Fibroblast of villous mesenchyme (primary cell): ENCODE measurements at places on chromosomes 4 and X.

- DNase-seq = peak; percentile 46
Observed at GRCh38 chr4:39205000-39205399, 22.7 kb downstream of the WDR19 start.

DNA sequence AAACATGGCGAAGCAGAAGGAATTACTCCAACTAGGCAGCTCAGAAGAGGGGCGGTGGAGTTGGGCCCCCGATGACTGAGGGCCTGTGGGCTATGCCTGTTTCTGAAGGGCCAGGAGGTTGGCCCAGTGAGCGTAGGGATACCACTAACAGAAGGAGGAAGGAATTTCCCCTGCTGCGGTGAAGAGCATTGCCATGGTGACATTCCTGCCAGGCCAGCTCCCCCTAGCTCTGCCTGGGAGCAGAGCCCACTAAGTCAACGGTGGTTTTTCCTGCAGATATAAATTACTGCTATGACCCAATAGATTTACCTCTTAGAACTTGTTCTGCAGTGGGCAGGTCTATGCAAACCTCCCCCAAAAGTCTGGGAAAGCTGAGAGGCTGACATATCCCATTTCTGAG, 28.9 kb upstream of the HMX1 start:
- no peak for DNase-seq

GRCh38 chrX:47169726-47170515, 23.7 kb upstream of the UBA1 start:
- DNase-seq = peak; percentile 58

- no peak for DNase-seq
Observed at GRCh38 chr4:147944670-147945260, 212.9 kb downstream of the ARHGAP10 start.

DNA sequence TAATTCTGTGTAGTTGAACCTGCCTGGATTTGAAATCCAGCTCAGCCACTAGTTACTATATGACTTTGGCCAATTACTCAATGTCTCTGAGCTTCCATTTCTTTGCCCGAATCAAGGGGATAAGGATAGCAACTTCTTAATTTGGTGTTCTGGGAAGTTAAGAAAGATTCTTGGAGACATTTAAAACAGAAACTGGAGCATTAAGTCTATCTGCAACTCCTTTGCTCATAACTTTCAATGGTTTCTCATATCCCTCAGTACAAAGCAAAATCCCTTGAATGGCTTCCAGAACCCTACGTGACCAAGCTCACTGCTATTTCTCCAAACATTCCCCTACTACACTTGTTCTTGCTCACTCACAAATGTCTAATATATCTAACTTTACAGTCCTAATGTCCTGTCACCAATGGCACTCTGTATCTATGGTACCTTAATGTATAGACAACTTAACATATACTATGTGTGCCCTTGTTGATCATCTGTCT, 849.1 kb upstream of the SLIT2 start:
- no peak for DNase-seq

GRCh38 chr4:30616942-30617646, 103.1 kb upstream of the PCDH7 start:
- DNase-seq = peak; percentile 41

- peak; percentile 11 for DNase-seq
Observed at GRCh38 chrX:68658530-68658929, 11.1 kb downstream of the STARD8 start.
